ENCODE measurements at places on chromosomes 2 and 18.

- no peak for DNase-seq
These were observed 138.2 kb downstream of the UBR3 start for GRCh38 chr2:169965495-169965894.

DNA sequence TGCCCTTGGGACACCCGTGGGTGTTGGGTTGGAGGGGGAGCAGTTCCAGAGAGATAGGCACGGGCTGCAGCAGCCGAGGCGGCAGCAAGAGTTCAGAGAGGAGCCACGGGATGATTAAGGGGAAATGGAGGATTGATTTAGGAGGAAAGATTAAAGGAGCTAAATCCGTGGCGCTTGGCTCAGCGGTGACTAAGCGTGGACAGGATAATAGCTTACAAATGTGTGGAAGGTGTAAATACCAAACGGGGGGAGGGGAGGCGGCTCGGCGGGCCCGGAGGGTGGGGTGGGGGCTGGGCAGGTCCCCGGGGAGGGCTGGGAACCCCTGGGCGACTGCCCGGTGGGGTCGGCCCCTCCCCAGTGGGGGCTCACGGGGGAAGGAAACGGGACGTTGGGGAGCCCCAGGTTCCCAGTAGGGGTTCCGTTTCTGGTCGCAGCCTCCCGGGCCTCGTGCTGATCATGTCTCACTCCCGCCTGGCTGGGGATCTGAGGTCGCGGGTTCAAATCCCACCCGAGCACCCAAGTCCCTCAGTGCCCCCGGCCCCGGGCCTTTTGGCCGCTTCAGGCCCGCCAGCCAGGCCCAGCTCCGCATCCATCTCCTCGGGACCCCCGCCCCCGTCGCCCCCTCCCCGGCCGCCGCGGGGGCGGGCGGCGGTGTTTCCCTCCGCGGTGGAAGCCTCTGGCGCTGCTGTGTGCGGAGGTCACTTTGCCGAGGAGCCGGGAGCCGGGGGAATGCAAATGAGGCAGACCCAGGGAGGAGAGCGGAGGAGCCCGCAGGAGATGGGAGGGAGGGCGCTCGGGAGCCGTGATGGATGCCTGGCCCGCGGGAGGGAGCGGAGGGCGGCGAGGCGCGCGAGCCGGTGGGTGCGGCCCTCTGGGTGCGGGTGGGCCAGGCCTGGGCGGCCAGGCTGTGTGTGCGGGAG lies 8.1 kb downstream of the ASIC4 start:
- DNase-seq = no peak

GRCh38 chr2:205675861-205676516 lies 6.3 kb upstream of the NRP2 start:
- DNase-seq = no peak

DNA sequence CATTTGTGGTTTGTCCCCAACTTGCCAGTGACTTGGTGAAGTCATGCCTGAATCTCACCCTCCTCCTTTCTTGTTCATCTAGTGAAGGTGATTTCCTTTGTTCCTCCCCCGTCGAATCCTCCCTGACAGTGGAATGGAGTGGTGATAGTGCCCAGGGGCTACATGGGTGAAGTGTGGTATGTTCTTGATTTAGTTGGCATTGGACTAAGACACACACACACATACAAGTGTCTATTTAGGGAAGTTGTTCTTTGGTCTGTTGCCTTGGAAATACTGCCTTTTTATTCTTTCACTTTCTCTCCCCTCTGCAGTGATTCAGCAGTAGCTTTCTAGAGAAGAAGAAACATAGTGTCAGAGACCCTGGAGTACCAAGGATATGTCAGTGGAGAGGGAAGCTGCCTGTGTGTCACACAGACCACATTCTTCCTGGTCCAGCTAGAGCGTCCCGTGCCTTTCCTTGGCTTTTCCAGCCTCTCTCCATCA lies 10.9 kb downstream of the INPP4A start:
- DNase-seq = no peak

- no peak for DNase-seq
These were observed 117.0 kb downstream of the LAMA1 start for GRCh38 chr18:7000484-7001096.

GRCh38 chr2:39350658-39351057 lies 86.4 kb downstream of the MAP4K3 start:
- no peak for DNase-seq

DNA sequence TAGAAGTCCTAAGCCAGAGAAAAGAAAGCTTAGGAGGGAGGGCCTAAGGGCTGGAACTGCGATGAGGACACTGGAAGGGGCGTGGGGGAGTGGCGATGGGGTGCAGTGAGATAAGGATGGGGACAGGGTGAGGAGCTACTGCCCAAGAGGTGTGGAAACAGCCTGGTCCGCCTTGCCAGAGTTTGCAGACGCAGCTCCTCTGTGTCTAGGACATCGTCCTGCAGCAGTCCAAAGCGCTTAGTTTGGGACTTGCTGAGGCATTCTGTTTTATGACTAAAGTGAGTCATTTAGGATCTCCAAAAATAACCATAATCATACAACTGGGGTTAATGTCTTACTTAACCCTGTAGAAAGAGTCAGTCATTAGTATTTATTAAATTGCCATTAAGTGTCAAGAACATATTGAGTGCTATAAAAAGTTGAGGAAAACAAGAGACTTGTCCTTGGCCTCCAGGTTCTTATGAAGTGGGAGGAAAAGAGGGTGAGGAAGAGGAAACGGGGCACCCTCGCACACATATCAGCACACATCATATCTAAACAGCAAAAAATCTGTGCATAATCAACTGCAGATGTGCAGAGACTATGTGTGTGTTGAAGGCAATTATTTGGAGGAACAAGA lies 74.8 kb downstream of the CDK15 start:
- no peak for DNase-seq

GRCh38 chr2:41598161-41598894 lies 449.5 kb upstream of the PKDCC start:
- DNase-seq = no peak

- no peak for DNase-seq
These were observed 89.8 kb upstream of the ITGB6 start for GRCh38 chr2:160289831-160290230.

DNA sequence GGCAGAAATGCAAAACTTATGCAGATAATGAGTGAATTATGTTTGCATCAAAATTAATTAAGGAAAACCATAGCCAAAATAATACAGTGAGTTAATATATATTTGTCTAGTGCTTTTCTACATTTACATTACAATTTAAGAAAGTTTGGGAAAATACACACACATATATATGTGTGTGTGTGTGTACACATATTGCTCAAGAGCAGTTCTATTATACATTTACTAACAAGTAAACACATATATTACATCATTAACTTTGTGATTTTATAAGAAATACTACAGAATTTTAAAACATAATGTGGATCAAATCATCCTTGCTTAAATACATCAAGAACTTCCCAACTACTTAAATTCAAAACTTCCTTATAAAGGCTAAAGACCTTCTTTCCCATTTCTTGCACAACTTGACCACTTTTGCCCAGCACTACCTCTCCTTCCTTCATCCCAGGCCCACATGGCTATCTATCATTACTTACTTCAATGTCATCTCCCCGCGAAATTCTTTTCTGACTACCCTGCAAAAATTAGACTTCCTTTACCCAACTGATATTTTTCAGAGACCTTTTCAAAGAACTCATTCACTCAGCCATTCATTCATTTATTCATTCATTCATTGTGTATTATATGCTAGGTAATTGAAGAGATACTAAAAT lies 68.4 kb downstream of the COL5A2 start:
- no peak for DNase-seq

DNA sequence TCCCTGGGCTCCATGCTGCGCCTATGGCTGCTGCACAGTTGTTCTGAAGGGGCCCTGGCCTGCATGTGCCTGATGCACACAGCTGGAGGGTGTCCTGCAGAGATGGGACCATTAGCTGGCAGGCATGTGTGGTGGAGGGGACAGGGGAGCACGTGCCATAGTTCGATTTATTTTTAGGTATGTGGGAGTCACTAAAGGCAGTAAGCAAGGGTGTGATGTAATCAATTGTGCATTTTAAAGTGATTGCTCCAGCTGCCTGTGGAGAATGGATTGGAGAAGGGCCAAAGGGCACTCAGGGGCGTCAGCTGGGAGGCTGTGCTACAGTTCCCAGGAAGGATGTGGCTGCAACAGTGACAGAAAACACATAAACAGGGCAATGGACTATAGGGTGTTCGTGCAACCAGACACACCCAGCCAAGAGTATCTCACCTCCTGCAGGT lies 205.1 kb downstream of the ARL4C start:
- peak; percentile 49 for DNase-seq

GRCh38 chr2:37501113-37501512 lies 156.7 kb downstream of the QPCT start:
- DNase-seq = no peak

DNA sequence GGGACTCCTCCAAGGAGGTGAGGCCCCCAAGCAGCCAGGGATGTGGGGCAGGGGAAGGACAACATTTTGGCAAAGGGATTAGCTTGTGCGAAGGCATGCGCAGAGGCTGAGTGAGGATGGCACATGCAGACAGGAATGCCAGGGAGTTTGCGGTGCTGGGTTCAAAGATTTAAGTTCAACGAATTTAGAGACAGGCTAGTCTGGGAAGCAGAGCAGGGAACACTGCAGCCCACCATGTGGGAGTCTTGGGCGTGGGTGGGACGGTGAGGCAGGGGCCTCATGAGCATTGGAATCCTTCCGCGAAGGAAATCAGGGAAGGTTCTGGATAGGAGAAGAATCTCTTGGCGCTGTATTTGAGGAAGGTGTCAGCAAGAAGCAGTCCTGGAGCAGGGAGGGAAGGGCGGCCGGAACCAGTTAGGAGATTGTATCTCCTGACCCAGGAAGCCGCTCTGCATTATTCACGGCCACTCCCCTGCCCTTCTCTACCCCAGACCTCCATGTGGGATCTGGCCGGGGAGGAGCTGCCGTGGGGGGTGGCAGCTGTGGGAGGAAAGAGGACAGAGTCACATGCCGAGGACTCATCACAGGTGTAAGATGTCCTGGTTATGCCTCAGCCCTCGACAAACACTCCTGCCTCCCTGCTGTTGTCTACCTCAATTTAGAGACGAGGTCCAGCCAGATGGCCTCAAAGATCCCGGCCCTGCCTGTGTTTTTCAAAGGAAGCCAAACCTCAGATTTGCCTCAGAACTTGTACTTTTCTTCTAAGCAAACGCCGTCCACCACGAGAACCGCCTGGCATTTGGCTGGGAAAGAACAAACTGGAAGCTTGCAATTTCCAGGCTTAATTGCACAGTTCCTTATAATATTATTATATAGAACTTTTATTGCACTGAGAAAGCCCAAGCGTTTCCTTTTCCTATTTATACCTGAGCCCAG lies 123.7 kb upstream of the SMAD2 start:
- peak; percentile 51 for DNase-seq

- no peak for DNase-seq
These were observed 93.2 kb upstream of the FBXO11 start for GRCh38 chr2:47999512-47999911.
